Cardiac septum (tissue), 1 donor: ENCODE measurements at places on chromosomes 1 and 21. TPM values are rescaled to one million over a fixed set of nuclear protein-coding genes. Genes with fewer than 3 reads are reported as not detected.

DNA sequence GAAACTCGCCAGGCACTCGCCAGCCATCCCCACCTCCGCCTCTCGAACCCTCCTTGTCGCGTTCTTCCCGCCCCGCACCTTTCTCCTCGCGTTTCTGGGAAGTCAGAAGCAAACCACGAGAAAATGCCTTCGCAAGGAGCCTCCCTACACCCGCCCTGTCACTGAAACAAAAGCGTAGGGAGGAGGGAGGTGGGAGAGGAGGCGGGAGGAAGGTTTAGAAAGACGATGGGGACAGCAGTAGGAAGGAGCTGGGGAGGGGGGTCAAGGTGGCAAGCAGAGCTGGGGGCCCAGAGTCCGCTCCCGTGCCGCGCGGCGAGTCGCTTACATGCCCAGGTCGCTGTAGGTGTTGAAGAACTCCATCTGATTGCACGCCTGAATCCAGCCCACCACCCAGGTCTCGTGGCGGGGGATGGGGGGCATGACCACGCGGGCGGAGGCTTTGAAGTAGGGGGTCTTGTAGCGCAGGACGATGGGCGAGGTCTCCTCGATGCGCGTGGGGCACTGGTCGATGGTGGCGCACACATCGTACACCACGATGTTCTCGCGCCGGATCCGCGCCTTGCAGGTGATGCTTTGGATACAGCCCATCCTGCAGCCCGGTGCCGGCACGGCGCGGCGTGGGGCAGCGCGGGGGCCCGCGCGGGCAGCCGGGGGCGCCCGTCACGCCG is 1.0 kb downstream of the FAM78B start:
- DNase-seq = no peak

DNA sequence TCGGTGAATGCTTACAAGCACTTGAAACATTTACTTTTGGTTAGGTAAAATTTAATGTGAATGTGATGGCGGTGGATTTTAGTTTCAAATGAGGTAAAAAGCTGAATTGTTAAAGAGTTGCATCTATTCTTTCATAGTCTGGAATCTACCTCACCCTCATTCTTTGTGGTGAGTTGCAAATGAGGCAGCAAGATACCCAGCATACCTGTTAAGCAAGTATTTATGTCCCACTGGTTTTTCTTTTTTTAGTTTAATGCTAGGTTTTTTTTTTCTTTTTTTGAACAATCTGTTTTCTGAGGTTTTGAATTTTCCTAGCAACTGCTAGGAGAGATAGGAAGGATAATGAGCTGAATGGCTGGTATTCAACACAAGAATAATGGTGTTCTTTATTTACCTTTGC is 127.9 kb upstream of the CACYBP start:
- no peak for DNase-seq

- DNase-seq = no peak
Measured at GRCh38 chr1:18947570-18947969, 8.9 kb downstream of the IFFO2 start.

- DNase-seq = no peak
Measured at GRCh38 chr1:219523411-219523810, 89.5 kb downstream of the ZC3H11B start.

- DNase-seq = no peak
Measured at GRCh38 chr1:5067246-5067645, 412.8 kb downstream of the AJAP1 start.

- no peak for DNase-seq
Measured at GRCh38 chr1:246320286-246320685, 186.8 kb downstream of the SMYD3 start.

- no peak for DNase-seq
Measured at GRCh38 chr1:51671527-51672325, 54.8 kb downstream of the OSBPL9 start.

DNA sequence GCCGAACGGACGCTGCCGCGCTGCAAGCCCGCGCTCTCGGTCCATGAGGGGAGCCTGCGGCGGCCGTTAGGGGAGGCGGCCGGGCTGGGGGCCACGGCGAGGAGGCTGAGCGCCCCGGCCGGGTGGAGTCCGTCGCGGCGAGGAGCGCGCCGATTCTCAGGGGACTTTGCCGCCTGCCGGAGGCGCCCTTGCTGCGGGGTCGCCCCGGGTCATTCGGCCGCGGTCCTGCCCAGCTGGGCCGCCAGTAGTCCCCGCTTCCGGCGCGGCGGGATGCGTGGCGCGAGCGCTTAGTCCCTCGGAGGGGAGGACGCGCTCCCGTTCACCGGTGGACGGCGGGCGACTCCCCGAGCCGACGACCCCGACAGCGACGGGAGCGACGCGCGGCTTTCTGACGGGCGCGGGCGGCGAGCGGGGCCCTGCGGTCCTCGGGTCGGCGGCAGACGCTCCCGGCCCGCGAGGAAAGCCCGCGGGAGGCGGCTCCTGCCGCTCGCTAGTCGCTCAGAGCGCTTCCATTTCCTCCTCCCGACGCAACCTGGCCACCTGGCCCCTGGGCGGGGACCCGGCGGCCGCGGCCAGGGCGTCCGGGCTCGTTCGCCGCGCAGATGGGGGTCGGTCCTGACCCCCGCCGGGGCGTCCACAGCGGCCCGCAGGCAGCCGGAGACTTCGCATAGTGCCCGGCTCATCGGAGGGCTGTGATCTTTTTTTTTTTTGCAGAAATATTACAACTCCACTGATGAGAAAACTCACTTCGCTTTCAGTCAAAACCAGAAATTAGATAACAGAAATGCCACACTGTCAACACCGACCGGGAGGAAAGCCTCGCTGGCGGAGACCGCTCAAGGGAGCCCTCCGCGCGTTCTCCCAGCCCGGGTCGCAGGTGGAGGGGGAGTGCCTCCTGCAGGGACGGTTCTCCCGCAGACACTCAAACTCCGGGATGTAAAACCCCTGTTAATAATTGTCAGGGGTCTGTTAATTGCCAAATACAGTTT is 641 bp upstream of the ZBTB21 start:
- DNase-seq = no peak

DNA sequence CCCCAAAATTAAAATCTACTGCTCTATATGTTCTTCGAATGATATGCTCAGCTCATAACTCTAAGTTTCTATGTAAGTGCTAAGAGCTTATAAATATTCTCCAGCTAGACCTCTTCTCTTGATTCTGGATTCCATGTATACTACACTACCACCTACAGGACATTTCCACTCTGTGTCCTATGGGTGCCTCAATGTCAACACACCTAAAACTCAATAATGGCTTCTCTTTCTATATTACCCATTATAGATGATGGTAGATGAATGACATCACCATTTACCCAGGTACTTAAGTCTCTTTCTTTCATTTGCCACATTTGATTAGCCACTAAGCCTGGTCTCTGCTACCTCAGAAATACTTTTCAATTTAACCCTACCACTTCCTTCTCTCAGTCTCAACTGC is 41.3 kb downstream of the TBX19 start:
- DNase-seq = no peak

DNA sequence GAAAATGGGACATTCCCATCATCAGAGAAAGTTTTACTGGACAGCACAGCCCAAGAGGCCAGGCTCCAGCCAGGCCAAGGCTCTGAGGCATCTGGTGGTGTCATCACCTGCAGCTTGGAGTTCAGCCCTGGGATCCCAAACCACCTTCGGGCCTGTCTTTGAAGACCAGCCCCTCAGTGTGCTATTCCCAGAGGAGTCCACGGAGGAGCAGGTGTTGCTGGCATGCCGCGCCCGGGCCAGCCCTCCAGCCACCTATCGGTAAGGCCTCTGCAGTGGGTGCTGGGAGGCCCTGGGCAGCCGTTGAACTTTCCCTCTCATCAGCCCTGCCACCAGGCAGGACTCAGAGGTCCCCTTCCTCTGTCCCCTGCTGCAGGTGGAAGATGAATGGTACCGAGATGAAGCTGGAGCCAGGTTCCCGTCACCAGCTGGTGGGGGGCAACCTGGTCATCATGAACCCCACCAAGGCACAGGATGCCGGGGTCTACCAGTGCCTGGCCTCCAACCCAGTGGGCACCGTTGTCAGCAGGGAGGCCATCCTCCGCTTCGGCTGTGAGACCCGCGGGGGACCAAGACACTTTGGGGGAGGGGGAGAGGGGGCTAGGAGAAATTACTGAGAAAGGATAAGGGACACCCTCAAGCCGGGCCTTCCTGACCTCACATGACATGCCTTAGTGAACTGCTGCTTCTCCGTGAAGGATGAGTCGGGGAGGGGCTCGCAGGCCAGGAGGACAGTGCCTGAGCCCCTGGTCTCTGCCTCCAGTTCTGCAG is 15.0 kb downstream of the CNTN2 start:
- no peak for DNase-seq

- no peak for DNase-seq
Measured at GRCh38 chr21:34522284-34522683, 10.3 kb upstream of the KCNE1 start.

- no peak for DNase-seq
Measured at GRCh38 chr21:44874240-44874496, 678 bp upstream of the PTTG1IP start.

ANKRD45 gene
- total RNA-seq = 0.32 TPM

ILF2 gene
- 76.5 TPM for total RNA-seq

UHMK1 gene
- 24.7 TPM for total RNA-seq

GCSAML gene
- not detected for total RNA-seq
